ENCODE measurements at places on chromosomes 3 and 15.

DNA sequence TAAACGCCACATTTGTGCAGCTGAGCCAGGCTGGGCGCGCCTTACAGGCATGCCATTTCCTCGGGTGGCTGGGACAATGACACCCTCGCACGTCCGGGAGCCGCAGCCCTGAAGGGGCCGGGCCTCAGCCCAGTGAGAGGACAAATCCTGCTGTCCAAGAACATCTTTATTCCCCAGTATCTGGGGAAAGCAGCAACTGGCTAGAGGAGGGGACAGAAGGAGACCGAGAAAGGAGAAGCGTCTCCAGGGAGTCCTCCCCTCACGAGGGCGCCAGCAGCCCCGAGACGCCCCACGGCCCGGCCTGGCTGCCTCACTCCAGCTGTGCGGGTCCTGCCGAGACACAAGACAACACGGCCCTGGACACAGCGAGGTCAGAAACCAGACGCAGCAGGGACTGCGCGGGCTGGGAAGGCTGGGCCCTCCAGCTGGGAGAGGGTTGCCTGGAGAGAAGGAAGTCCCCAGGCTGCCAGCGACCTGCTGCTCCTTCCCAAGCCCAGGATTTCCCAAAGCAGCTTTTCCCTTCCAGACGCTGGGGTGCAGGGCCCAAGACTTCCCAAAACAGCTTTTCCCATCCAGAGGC, 130.2 kb downstream of the CHSY1 start:
- no peak for DNase-seq

DNA sequence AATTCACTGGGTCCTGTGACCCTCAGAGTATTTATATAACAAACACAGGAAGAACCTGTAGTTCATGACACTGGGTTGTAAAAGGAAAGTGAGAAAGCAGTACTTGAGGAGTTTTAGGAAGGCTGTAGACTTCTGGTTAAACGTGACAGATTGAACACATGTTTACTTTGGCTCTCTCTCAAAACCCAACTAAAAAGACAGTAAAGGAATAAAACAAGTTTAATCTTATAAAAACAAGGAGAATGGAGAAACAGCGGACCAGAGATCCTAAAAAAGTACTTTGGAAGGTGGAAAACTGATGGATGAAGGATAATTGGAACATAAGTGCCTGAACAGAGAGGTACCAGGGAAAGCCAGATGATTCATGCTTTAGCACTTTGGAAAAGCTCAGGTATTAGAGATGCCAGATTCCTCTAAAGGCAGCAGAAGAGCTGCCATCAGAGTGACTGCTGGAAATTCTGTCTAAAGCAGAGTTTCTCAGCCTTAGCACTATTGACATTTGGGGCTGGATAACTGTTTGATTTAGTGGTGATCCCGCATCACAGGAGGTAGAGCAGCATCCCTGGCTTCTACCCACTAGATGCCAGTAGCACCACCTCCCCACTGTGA, 182.9 kb upstream of the RORA start:
- no peak for DNase-seq

- DNase-seq, result no peak
Measured at GRCh38 chr15:98778263-98778959, 130.1 kb downstream of the IGF1R start.

DNA sequence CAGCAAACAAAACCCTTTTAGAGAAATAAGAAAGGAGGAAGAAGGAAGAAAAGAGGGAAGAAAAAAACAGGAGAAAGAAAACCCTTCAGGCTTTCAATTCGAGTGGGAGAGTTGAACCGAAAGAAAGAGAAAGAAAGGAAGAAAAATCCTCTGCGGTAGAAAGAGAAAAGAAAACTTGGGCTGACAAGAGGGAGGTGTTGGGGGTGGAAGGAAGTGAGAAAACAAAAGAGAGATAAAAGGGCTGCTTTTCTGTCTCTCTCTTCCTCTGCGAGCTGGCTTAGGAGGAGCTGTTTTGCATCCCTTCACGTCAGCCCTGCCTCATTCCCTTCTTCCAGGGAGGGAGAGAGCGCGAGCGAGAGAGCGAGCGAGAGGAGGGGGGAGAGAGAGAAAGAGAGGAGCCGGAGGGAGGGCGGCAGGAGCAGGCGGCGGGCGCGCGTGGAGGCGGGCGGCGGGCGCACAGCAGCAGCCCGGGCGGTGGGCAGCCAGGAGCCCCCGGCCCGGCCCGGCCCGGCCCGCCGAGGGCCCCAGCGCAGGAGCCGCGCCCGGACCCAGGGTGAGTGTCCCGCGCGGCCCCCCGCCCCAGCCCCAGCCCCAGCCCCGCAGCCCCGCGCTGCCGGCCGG, at the start of gene ZNF710:
Gene ZNF710 (plus strand): TSS at position 263 of the 621 bp plus-strand sequence. CDS start 65,814 bp downstream, outside the sequence.
- DNase-seq, result no peak

DNA sequence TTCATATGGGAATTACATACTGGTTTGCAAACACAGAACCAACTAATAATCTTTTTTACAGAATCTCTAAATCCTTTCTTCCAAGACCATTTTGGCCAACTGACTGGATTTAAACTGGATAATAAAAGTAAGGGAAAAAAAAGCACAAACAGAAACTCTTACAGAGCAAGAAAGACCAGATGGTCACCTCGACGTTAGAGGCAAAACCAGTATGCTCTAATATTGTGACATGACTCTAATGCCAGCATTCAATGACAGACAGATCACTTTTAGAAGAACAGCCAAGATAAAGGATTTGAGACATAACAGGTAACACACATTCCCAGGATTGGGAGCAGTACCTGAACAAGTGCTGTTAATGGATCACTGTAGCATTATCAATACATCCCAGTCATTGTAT, 50.9 kb downstream of the DHX36 start:
- DNase-seq, result no peak

DNA sequence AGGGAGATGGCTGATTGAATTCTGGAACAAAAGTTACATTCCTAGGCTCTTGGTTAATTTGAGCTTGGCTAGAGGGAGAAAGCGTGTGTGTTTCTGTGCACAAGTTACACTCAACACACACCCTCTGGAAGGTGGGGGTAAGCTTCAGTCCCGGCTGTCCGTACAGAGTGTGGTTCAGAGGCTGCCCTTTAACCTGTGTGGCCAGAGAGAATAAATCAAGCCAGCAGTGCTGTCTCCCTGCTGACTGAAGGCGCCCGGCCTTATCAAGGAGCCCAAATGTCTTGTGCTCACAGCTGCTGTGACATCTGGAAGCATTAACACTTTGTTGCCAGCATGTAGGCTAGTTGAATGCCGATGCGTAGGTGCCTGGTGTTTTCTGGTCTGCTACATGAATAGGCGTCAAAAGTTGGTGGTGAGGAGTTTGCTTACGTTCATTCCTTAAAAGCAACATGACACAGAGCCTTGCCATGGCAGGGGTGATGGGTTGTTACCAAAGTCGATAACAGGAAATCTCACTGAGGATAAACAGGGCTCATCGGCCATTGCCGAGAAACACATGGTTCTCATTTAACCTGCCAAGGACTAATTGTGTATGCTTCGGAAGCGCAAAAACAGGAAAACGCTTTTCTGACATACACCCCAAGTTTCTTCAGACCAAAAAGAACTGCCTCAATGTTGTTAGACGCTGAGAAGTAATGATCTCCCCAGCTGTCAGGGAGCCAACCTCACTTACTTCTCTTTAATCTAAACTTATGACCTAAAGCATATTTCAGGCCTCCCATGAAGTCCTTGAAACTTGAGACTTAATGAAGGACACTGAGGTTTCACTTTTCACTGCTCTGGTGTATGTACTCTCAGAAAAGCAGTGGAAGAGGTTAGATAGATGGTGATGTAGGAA, 95.8 kb upstream of the CTDSPL start:
- no peak for DNase-seq

GRCh38 chr3:142021127-142021526, 128.2 kb downstream of the TFDP2 start:
- DNase-seq, result no peak

DNA sequence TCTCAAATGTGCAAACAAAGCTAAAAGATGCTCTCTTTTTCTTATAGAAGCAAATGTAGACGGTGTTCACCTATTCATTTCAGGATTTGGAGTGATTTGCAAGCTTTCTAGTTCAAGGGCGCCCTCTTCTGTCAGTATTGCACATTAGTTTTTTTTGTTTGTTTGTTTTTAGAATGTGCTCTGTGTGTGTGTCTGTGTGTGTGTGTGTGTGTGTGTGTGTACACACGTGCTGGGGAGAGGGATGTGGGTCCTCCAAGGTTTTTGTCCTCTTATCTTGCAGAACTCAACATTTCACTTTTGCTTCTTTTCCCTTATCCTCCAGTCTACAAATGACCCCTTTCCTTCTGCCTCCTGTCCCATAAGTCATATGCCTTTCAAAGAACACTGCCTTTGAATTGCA, 23.5 kb downstream of the DNAH1 start:
- DNase-seq, result no peak

All from stimulated activated CD8-positive, alpha-beta memory T cell treated with anti-CD3 and anti-CD28 coated beads, Interleukin-7, amount 100 ng/mL, for 1 hour (primary cell).